ENCODE measurements at places on chromosomes 5 and 9.

DNA sequence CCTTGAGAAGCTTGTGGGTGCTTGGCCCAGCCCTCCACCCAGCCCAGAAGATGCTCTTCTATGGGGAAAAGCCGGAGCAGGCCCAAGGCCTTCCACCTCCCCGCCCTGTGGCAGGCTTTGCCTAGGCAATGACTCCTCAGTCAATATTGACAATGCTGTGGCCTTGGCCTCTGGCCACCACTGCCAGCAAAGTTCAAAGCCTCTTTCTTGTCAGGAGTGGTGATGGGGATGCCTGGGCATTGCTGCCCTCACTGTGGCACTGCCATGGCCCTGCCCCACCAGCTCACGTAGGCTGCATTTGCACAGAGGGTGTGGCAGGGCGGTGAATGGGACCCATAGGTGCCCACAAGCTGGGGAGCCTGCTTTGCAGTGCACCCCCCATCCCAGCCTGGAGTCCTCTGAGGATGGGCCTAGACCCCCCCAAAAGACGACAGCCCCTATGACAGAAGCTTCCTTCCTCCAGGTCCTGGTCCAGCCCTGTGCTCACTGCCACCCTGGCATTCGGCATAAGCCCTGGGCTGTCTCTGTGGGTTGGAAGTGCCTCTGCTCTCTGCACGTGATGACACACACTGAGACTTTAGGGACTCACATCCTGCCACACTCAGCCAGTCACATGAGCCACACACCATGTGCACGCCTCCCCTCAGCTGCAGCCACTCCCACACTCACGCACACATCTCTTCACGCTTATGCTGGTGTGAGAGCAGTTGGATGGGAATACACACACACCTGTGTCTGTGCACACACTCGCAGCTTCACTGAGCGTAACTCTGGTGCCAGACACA lies 31.1 kb downstream of the MORN5 start:
- DNase-seq = no peak

- peak; percentile 5 for DNase-seq
These were observed 182.5 kb upstream of the NR3C1 start for GRCh38 chr5:143585970-143586369.

DNA sequence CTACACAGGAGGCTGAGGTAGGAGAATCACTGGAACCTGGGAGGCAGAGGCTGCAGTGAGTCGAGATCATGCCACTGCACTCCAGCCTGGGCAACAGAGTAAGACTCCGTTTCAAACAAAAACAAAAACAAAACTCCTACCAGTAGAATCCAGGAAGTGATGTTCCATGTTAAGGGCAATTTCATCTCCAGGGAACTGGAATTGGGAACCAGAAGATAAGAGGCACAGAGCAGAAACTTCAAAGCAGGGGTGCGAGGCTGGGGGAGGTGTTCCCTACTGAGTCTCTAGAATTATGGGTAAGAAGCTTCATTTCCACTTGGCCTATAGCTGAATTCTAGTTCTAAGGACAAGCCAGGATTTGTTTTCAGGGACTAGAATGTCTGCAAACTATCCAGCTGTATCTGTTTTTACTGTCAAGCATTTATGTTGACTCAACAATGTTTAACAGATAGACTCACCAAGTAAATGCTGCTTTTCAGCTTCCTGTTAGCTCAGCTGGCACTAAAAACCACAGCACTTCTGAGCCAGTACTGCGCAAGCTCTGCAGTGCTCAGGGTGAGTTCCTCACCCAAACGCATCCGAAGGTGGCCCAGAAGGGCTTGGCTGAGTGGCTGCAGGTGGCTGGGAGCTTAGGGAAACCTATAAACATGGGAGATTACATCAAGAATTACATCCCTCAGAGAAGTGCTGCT lies 320.1 kb downstream of the MTRR start:
- no peak for DNase-seq

DNA sequence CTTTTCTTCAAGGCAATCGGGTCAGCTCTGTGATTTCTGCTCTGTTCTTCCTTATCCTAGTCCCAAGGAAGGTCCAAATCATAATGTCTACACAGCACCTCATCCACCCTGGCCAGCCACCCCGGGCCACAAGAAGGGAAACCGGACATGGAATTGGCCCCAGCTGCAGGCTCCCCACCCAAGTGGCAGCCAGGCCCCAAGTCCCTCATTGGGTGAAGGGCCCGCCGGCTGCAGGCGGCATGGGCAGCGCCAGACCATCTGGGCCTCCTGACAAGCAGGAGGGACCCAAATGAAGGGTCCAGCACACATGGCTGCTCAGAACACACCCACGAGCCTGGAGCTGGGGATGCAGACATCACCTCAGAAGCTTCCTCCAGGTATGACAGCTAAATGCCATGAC lies 33.7 kb downstream of the BICD2 start:
- no peak for DNase-seq

- DNase-seq = no peak
These were observed 159.9 kb downstream of the OLFM1 start for GRCh38 chr9:135247227-135247930.

DNA sequence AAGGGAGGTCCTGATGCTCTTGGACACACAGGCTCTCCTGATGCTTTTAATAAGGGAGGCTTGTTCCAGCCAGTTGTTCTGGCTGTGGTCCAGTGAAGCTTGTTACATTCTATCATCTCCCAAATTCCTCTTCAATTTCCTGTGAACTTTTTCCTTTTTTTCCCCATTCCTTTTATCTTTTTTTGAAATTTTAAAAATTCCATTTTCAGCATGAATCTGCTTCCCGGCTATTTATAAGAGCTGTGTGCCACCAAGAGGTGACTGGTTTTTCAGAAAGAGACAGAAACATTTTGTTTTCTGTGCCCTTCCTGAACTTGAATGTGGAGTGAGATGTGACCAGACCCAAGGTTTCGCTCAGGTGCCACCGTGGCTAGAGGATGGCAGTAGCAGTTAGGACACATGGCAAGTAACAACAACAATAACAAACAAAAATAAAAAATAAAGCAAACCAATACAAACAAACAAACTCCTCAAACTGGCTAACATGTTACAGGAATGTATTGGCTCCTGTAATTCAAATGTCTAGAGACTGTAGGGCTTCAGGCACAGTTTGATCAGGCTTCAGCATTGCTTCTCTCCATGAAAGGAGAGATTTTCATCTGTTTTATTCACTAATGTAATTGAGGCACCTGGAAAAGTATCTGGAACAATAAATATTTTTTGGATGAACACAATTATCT lies 121.1 kb downstream of the BOD1 start:
- no peak for DNase-seq

DNA sequence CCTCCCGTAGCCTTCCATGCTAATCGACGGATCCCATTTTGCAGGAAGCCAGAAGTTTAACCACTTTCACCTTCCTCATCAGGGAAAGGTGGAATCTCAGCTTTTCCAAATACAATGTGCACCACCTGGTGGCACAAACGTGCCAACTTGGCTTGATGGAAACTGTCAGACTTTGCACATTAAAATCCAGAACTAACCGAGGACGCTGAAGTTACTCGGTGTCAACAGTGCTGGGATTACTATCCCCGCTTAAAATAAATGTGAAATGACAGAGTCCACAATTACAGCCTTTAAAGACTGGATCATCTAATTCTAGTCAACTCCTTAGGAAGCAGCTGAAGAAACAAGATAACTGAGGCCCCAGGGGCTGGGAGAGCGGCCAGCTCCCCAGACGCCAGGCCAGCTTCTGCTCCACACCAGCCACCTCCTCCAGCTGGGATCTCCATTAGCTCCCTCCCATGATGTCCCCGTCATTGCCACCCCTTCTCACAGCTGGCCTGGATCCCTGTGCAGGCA lies 50.1 kb upstream of the RETREG1 start:
- DNase-seq = no peak

- DNase-seq = no peak
These were observed 58.9 kb downstream of the INSYN2B start for GRCh38 chr5:169921384-169921783.

All from NCI-H1417 treated with DMSO at 0.1 percent for 48 hours (cell line).